ENCODE measurements at places on chromosomes 6 and 20.

DNA sequence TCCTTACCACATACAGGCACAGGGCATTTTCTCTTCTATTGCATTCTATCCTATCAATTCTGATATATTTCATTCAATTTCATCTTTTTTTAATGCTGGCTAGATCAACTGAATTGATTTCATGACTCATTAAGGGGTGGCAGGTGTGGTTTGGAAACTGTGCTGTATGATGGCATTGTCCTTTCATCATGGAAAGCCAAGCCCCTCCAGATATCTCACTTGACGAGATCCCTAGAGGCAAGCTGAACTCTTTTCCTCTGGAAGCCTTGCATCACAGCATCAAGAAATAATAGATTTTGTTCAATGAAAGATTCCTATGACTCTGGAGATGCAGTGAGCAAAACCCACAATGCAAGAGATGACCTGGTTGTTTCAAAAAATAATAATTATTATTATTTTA is 401.2 kb downstream of the PREX1 start:
- no peak for DNase-seq

- no peak for DNase-seq
Measured at GRCh38 chr6:36913082-36913481, 27.3 kb downstream of the C6orf89 start.

DNA sequence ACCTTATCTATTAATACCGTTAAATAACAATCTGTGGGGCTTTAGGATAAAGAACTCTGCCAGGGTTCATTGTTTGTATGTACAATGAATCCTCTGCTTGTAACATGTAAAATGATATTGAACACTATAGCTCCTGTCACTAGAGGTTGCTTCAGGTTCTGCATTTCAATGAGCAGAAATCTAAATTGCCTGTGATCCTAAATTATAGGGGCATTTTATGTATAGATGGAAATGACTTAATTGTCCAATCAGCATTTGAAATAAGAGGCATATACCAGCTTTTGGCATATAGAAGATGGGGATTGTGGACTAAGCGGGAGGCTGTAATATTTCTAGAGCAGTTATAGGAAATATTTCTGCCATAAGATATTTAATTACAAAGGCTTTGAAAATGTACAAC is 2.0 kb downstream of the NCOA3 start:
- no peak for DNase-seq

GRCh38 chr6:26403893-26404292 is 1.8 kb downstream of the BTN3A1 start:
- no peak for DNase-seq

DNA sequence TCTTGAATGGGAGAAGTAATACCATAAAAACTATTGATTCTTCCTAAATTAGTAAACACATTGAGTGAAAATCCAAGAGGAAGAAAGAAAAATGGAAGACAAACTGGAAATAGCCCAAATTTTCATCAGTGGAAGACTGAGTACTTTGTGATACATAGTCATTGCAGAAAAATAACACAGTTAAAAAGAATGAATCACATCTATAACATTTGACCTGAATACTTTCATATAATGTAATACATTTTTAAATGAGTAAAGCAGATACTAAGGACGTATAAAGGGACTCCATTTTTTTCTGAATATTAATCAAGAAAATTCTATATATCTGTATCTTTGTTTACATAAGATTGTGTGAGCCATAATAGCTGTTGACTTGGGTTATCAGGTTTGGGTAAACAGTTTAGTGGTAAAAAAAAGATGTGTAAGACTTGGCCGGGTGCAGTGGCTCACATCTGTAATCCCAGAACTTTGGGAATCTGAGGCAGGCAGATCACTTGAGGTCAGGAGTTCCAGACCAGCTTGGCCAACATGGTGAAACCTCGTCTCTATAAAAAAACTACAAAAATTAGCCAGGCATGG is 4.3 kb upstream of the SLC17A2 start:
- DNase-seq = no peak

DNA sequence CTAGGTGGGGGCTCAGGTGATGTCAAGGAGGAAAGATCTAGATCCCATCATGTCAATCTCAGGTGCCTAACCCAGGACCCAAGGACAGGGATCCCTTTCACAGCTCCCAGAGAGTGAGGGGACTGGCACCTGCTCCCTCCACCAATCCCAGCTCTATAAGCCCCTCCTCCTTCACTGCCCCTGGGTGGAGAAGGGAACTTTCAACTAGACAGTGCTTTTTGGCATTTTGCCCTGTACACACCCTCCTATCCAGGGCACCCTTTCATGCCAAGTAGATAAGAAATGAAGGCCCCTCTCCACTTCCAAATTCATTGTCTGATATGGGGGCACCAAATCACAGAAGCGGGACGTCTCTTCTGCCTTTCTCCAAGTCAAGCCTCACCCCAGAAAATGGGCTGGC is 61.6 kb downstream of the MDGA1 start:
- DNase-seq = no peak

DNA sequence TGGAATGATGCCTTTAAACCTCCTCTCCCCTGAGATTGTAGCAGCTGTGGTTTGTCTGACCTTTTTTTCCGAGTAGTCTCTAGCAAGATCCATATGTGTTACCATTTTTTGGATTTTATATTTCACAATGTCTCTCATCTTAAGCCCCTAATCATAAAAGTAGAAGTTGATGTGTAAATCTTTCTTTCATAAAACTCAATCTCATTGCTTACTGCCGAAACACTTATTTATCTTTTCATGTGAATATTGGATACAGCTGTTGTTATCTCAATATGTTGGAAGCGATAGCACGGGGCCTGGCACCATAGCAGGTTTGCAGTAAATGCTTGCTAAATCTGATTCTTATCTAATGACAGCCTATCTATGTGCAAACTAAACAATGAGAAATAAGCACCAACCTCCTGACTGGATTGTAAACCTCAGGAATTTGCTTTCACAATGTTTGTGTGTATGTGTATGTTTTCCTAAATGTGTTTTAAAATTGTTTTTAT is 14.2 kb downstream of the SMPDL3A start:
- no peak for DNase-seq
